ENCODE measurements at places on chromosomes 2 and 18.

- DNase-seq: no peak
These were observed 82.4 kb downstream of the MTCL1 start for GRCh38 chr18:8787794-8788193.

DNA sequence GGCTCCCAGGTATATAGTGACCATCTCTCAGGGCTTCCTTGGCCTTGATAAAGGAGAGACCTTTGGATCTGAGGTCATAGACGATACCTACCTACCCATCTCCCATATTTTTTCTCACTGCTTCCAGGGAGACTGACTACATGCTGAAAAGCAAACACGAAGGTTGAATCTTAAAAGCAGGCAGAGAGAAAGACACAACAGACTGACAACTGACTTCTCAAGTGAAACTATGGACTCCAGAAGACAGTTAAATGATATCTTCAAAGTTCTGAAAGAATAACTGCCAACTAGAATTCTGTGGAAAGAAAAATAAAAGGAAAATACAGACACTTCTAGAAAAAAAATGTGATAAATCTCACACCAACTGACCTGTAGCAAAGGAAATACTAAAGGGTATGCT is 76.5 kb upstream of the HAAO start:
- DNase-seq: no peak

DNA sequence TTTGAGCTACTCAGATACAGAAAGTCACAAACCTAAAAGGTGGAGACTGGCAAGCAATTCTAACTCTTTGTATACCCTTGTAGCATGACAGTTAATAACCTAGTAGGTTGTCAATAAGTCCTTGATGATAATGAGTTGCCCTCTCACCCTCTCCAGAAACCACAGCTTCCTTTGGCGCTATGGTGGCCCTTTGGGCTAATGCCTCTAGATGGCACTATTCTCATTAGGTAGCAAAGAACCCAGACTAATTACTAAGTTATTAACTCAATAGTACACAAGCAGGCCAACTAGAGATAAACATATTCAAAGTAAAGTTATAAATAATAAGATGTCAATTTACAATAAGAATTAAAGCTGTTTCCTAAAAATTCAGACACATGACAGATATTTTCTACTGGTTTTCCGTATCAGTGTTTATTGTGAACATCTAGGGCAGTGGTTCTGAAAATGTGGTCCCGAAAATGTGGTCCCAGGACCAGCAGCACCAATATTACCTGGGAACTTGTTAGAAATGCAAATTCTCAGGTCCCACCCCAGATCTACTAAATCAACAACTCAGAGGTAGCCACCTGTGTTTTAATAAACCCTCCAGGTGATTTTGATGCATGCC is 41.1 kb downstream of the LDAH start:
- peak; percentile 3 for DNase-seq

DNA sequence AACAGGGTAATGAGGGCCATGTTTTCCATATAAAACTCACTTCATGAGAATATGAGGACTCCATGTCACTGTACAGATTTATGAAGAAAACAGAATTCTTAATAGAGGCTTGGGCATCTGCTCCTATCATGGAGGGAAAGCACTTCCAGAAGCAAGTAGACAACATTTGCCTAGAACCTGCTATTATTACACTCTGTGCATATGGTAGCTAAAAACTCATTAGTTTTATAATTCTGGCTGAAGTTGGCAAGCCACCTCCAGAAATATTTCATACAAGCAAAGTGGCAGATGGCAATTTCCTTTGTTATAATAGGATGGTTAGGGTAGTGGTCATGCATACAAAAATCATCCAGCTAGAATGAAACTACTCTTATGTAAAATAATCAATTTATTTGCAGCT is 65.8 kb upstream of the TLK1 start:
- DNase-seq: no peak

GRCh38 chr2:85066006-85066740 is 67.0 kb upstream of the TCF7L1 start:
- no peak for DNase-seq

GRCh38 chr2:146997488-146997887 is 847.3 kb upstream of the ACVR2A start:
- no peak for DNase-seq

DNA sequence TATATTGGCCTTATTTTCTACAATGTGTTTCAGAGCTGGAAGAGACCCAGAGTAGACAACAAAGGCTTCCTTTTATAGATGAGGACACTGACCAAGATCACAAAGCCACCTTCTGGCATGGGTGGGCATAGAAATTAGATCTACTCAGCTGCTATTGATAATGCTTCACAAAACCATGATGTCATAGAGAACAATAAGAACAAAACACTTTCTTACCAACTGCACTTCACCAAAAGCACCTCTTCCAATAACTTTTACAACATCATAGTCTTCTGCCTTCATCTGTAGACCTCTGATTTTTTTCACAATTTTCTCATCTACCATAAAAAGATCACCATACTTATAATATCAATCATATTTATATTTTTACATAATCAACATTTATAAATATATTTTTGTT is 58.1 kb downstream of the ROCK2 start:
- DNase-seq: no peak

- DNase-seq: no peak
These were observed 138.7 kb downstream of the WDR7 start for GRCh38 chr18:56789889-56790180.

GRCh38 chr2:174682007-174682577 is 82.2 kb downstream of the CHRNA1 start:
- peak; percentile 36 for DNase-seq

- DNase-seq: no peak
These were observed 101.1 kb downstream of the MEMO1 start for GRCh38 chr2:31909661-31910060.

GRCh38 chr18:4077721-4078120 is 377.4 kb downstream of the DLGAP1 start:
- DNase-seq: no peak

DNA sequence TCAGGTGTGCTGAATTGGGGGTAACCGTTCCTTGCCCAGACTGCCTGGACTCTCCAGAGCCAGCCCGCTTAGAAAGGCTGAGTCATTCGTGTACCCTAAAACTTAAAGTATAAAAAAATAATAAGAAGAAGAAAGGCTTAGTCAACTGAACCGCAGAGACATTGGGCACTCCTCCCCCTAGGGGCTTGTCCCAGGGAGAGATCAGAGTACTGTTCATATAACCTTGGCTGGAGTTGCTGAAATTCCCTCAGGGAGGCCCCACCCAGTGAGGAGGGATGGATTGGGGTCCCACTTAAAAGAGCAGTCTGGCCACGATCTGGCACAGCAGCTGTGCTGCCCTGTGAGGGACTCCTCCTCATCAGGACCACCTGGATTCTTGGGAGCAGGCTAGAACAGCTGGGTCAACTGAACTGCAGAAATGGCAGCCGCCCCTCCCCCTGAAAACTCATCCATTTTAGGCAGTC is 37.2 kb downstream of the ANKRD12 start:
- DNase-seq: no peak

- no peak for DNase-seq
These were observed 36.9 kb downstream of the SCN9A start for GRCh38 chr2:166338831-166339339.

DNA sequence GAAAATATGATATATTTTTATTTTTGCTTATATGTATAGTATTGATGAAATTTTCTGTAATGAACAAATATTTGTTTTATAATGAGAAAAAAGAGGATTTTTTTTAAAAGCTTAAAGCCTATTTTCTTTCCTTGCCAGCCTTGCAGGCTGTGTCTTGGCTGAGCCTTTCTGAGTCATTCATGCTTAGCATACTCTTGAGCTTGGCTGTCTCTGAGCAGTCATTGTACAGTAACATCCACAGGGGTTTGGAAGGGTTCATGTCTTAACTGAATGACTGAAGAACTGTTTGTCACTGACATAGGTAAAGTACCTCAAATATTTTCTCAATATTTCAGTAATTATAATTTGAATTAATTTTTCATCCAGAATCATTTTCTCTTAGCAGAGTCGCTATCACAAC is 49.3 kb downstream of the GPR39 start:
- DNase-seq: no peak

DNA sequence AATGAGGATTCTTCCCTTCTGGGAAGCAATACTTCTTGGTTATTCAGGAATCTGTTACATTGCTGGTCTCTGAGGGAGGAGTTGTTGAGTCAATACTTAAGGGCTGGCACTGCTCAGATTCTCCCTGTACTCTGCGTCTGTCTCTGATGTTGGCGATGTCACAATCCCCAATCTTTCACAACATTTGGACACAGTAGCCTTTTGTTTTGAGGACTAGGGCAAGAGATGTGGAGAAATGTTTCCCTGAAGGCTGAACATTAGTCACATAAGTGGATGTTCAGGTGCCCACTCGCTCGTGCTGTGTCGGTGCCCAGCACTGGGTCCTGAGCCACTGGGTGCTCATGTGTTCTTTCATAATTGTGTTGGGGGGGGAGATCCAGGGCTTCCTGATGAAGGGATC is 55.0 kb downstream of the MAPK4 start:
- DNase-seq: no peak

GRCh38 chr18:31424383-31424988 is 23.1 kb upstream of the DSG3 start:
- no peak for DNase-seq

DNA sequence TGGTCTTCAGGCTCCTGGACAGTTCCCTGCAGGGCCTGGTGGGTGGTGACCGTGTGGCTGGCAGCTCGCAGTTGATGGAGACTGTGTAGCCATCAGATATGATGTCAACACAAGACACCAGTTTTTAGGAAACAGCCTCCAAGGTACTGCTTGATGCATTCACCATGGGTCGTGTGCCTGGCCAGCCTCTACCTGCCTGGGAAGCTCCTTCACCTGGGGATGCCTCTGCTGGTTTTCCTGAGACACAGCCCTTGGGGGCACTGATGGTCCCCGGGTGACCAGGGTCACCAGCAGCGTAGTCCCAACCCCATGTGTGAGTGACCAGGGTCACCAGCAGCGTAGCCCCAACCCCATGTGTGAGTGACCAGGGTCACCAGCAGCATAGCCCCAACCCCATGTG is 33.6 kb upstream of the KCNG2 start:
- DNase-seq: no peak

GRCh38 chr2:212254339-212254738 is 284.3 kb downstream of the ERBB4 start:
- no peak for DNase-seq

GRCh38 chr2:42969231-42970150 is 177.1 kb upstream of the HAAO start:
- no peak for DNase-seq

GRCh38 chr2:42967959-42968674 is 175.7 kb upstream of the HAAO start:
- DNase-seq: no peak

GRCh38 chr18:30991397-30991796 is 51.1 kb downstream of the DSC3 start:
- DNase-seq: no peak

DNA sequence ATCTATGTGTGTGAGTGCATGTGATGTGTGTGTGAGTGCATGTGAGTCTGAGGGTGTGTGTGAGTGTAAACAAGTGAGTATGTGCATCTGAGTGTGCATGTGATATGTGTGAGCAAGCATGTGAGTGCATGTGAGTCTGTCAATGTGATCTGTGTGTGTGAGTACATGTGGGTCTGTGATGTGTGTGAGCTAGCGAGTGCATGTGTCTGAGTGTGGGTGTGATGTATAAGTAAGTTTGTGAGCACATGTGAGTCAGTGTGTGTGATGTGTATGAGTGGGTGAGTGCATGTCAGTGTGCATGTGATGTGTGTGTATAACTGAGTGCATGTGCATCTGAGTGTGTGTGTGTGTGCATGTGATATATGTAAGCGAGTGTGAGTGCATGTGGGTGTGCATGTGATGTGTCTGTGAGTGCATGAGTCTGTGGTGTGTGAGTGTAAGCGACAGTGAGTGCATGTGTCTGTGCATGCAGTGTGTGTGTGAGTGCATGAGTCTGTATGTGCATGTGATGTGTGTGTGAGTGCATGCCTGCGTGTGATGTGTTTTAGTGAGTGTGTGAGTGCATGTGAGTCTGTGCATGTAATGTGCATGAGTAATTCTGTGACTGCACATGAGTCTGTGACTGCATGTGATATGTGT is 44.1 kb downstream of the COPS8 start:
- DNase-seq: no peak

- no peak for DNase-seq
These were observed 700 bp downstream of the TOGARAM2 start for GRCh38 chr2:28981620-28982376.

DNA sequence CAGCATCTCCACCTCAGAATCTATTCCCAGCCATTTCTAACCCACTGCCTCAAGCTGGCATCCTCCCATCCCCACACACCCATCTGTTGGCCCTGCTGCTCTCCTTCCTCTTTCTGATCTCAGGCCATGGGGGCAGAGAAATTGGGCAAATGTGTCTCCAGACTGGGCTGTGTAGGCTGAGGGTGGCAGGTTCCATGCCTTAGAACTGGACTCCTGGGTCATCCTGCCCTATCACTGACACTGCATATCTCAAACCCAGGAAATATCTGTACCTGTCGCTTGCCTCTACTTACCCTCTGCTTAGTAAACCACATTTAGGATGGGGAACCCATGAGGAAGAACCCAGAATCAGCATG is 1.8 kb downstream of the WNT10A start:
- DNase-seq: no peak

DNA sequence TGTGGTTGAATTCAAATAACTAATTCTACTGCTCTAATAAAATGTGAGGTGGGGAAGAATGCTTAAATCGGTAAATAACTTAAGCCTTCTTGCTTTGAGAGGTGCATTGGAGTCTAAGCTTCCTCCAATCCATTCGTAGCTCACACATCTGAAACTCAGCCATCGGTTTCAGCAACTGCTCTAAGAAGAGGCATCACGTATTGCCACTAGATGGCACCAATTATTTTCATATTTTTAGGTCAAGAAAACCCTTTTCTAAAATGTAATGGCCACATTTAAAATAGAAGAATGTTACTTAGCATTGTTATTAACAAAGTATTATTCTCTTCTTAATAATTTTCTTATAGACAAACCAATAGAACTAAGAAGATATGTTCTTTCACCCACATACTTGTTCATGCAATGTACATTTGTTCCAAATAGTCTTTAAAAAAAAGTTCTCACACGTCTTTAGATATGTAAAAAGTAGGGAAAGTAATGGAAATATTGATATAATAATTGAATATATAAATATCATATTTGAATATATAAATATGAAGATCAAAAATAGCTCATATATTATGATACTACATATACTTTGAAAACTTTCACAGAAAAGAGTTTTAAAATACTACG is 229.8 kb downstream of the CCDC178 start:
- DNase-seq: no peak

- no peak for DNase-seq
These were observed 263.7 kb downstream of the ETAA1 start for GRCh38 chr2:67660871-67661270.

All from CD4-positive, alpha-beta T cell (primary cell).